Adrenal gland (tissue), 19 donors: ENCODE measurements at places on chromosomes 16 and 17. TPM values are rescaled to one million over a fixed set of nuclear protein-coding genes. Genes with fewer than 3 reads are reported as not detected.

The ITGA2B gene
- 0.69 TPM for total RNA-seq

The ENDOV gene
- total RNA-seq, result 18.5 TPM

The TP53TG3B gene
- total RNA-seq, result not detected

The CDK5R1 gene
- 3.4 TPM for total RNA-seq

The KRTAP4-1 gene
- not detected for total RNA-seq

The IGSF6 gene
- total RNA-seq, result 12.9 TPM

The NLRC3 gene
- total RNA-seq, result 1.5 TPM

The TADA2A gene
- total RNA-seq, result 7.6 TPM

The ZDHHC7 gene
- 46.7 TPM for total RNA-seq

The SPG7 gene
- 103 TPM for total RNA-seq

The LLGL2 gene
- total RNA-seq, result 40.5 TPM

The DPEP1 gene
- total RNA-seq, result 4.9 TPM

The CEP295NL gene
- total RNA-seq, result 1.1 TPM

The CA4 gene
- 0.84 TPM for total RNA-seq

The ZFPM1 gene
- total RNA-seq, result 3.4 TPM

The LDAF1 gene
- 179 TPM for total RNA-seq

The MFSD6L gene
- total RNA-seq, result 0.06 TPM

The C16orf46 gene
- total RNA-seq, result 2.4 TPM

The C16orf74 gene
- 0.39 TPM for total RNA-seq

The TERB1 gene
- not detected for total RNA-seq

The CA5A gene
- total RNA-seq, result not detected

The MON1B gene
- total RNA-seq, result 28.8 TPM

The MIS12 gene
- 14.7 TPM for total RNA-seq

The NOG gene
- total RNA-seq, result not detected

The RPGRIP1L gene
- 9.0 TPM for total RNA-seq

The ARSG gene
- total RNA-seq, result 16.0 TPM

The SLC7A6 gene
- 54.7 TPM for total RNA-seq

The NPIPA8 gene
- 13.3 TPM for total RNA-seq

The CCL17 gene
- total RNA-seq, result not detected

The RNF43 gene
- 30.8 TPM for total RNA-seq

The SP6 gene
- 1.6 TPM for total RNA-seq

The DECR2 gene
- 29.6 TPM for total RNA-seq

The KRT20 gene
- total RNA-seq, result not detected

The EIF5A gene
- total RNA-seq, result 147 TPM

The CRLF3 gene
- 6.0 TPM for total RNA-seq

The CLEC3A gene
- not detected for total RNA-seq

The ADAP2 gene
- 62.9 TPM for total RNA-seq

The MT1A gene
- not detected for total RNA-seq

The NHLRC4 gene
- 14.3 TPM for total RNA-seq

The NPIPB2 gene
- 1.6 TPM for total RNA-seq

The KCNH6 gene
- total RNA-seq, result 0.41 TPM

The KCNH4 gene
- total RNA-seq, result 0.19 TPM

The RRAD gene
- 6.3 TPM for total RNA-seq

The NPLOC4 gene
- 137 TPM for total RNA-seq

The SAMD14 gene
- 1.8 TPM for total RNA-seq

The SLC13A2 gene
- not detected for total RNA-seq

The APOBR gene
- total RNA-seq, result 2.2 TPM

The DOC2A gene
- total RNA-seq, result 2.5 TPM

The KRTAP4-6 gene
- total RNA-seq, result not detected

The KRTAP4-5 gene
- not detected for total RNA-seq

The ZG16 gene
- not detected for total RNA-seq

The KRTAP3-2 gene
- not detected for total RNA-seq

The FASN gene
- total RNA-seq, result 134 TPM

The KCNJ18 gene
- not detected for total RNA-seq

The PRSS33 gene
- total RNA-seq, result not detected

The KRTAP9-3 gene
- total RNA-seq, result not detected

The TMIGD1 gene
- not detected for total RNA-seq
